ENCODE measurements at places on chromosomes 4 and X.

DNA sequence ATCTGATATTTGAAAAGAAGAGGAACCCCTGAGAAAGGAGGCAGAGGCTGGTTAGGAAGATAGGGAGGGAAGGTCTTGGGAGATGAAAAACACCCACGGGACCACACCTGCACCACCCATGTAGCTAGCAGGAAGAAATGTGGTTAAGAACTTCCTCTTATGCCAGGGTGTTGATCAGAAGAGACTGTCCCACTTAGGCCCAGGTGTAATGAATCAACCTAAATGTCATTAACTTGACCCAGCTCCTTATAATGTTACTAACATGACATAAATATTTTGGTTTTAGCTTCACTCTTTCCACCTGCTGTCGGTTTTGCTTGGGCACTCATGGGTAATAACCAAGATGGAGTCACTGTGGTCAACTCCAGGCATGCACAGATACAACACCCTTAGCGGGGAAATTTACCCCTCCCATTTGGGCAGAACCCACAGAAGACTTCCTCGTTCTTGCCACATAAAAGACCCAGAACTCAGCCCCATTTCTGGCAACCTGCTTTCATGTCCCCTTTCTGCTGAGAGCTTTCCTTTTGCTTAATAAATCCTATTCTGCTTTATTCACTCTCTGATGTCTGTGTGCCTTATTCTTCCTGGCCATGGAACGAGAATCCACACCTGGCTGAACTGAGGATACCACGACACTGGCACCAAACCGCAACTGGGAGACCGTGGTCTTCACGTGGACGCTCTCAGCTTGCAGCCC is 46.8 kb downstream of the ZNF141 start:
- H3K4me1 ChIP-seq: no peaks in the 10 kb centered on the region
- H3K36me3 ChIP-seq: peaks cover 32% of the 10 kb centered on the region

- no peaks in the 10 kb centered on the region for H3K27me3 ChIP-seq
- H3K36me3 ChIP-seq: peaks cover 49% of the 10 kb centered on the region
- DNase-seq: no peak
- no peaks in the 10 kb centered on the region for H3K4me1 ChIP-seq
Measured at GRCh38 chr4:2950221-2950989, 12.8 kb downstream of the NOP14 start.

DNA sequence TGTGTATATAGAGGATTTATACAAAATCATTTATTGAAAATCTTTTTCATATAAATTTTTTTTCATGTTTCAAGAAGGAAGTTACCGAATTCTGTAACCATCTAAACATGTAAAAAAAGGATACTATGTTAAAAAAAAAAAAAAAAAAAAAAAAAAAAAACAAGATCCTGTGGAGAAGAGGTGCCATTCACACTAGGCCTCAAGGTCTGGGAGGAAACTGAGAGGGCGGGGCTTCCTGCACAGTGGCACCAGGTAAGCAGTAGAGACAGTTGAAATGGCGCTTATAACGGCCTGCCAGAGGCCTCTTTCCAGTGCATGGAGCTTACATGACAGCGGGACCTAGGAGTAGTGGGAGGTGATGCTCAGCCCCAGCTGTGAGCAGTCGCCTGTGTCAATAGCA is 17.5 kb downstream of the TRAPPC2 start:
- no peak for DNase-seq
- peak overlapping the region; percentile 68 for H3K27ac ChIP-seq
- peaks cover 3% of the 10 kb centered on the region for H3K36me3 ChIP-seq
- H3K27me3 ChIP-seq: no peaks in the 10 kb centered on the region

DNA sequence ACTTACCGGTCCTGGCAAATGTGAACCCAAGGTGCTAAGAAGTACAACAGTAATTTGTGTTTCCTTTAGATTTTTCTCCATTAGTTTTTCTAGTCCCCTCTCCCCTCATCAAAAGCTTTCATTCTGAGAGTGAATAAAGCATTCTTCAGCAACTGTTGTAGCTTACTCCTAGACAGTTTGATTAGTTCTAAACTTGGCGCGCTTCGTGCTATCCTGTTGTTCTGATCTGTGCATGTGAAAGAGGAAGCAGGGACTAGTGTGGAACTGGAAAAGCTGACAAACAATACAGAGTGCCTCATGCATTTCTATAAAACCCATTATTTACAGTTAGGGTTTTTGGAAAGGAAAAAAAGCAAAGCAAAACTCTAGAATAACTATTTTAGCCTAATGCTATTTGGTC is 556.9 kb upstream of the SLIT2 start:
- H3K27me3 ChIP-seq: no peaks in the 10 kb centered on the region
- no peak overlapping the region for H3K4me3 ChIP-seq
- H3K27ac ChIP-seq: no peak overlapping the region
- peaks cover 37% of the 10 kb centered on the region for H3K4me1 ChIP-seq

- no peak overlapping the region for H3K4me3 ChIP-seq
- H3K4me1 ChIP-seq: no peaks in the 10 kb centered on the region
- no peaks in the 10 kb centered on the region for H3K36me3 ChIP-seq
- H3K27me3 ChIP-seq: no peaks in the 10 kb centered on the region
Measured at GRCh38 chrX:39935411-39936064, 162.2 kb downstream of the BCOR start.

DNA sequence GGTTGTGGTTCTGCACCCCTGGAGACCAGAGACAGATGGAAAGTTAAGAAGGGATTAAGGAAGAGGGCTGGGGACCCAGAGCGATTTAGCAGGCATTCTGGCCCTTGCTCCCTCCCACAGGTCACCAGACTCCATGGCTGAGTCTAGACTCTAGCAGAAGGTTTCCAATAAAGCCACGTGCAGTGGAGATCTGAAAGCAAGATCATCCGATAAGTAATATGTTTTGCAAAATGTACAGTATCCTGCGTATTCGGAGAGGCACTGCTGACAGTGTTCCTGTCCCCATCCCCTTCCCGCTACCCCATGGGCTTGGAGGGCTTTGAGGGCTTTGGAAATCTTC is 531 bp upstream of the GPRIN3 start:
- no peak for DNase-seq
- H3K27ac ChIP-seq: no peak overlapping the region
- H3K4me3 ChIP-seq: peak overlapping the region; percentile 72
- H3K36me3 ChIP-seq: no peaks in the 10 kb centered on the region

GRCh38 chr4:139839403-139840031 is 173.9 kb downstream of the MGST2 start:
- no peak for DNase-seq
- H3K27ac ChIP-seq: no peak overlapping the region

DNA sequence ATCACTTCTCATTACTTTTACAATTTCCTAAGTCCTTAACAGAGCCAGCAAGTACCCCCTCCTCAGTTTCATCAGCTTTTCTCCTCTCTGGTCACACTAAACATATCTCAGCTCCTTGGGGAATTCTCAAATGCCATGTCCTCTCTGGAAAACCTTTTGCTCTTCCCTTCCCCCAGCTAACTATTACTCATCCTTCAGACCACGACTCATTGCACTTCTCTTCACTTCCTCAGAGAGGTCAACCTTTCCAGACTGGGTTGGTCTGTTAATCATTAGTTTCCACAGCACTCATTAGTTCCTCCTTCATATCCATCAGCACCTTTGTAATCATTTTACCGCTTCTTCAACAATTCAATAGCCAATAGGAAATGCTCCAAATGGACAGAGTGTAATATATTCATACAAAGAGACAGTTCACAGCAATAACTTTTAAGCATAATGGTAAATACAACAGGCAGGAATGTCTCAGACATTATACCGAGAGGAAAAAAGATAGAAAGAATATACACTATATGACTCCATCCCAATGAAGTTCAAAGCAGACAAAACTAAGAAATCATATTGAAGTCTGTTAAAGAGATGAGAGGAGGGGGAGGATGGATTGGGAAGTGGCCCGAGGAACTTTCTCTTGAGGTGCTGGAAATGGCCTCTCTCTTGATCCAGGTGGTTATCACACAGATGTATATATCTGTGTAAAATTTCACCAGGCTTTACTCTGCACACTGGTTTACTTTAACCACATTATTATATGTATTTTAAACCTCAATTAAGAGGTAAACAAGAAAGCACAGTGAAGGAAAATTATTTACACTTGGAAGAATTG is 39.6 kb downstream of the DDX60L start:
- peaks cover 15% of the 10 kb centered on the region for H3K4me1 ChIP-seq
- H3K27me3 ChIP-seq: no peaks in the 10 kb centered on the region
- H3K36me3 ChIP-seq: peaks cover 1% of the 10 kb centered on the region
- DNase-seq: no peak
- H3K27ac ChIP-seq: peak overlapping the region; percentile 80

GRCh38 chr4:20271950-20272349 is 20.2 kb downstream of the SLIT2 start:
- no peak overlapping the region for H3K27ac ChIP-seq
- no peak for DNase-seq
- peaks cover 5% of the 10 kb centered on the region for H3K36me3 ChIP-seq
- peaks cover 4% of the 10 kb centered on the region for H3K4me1 ChIP-seq
- no peaks in the 10 kb centered on the region for H3K27me3 ChIP-seq

DNA sequence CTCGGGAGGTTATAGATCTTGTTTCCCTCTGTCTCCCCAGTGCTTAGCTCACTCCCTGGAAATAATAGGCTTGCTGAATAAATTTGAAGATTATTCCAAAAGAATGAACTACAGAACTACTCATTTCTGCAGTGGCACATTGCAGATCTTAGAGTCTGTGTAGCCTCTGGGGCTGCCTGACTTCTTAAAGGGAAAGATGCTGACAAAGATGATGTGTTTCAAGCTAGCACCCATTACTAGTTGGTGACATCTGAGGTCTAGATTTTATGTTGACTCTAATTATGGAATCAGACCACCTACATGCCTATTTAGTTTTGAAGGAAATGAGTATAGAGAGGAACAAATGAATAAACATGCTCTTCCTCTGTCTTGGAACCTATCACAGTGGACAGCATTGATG is 123.7 kb upstream of the KCNIP4 start:
- peaks cover 8% of the 10 kb centered on the region for H3K27me3 ChIP-seq
- no peaks in the 10 kb centered on the region for H3K36me3 ChIP-seq
- H3K27ac ChIP-seq: no peak overlapping the region

GRCh38 chr4:3418029-3418762 is 23.6 kb upstream of the HGFAC start:
- no peaks in the 10 kb centered on the region for H3K27me3 ChIP-seq
- DNase-seq: peak; percentile 77
- H3K4me3 ChIP-seq: no peak overlapping the region
- H3K4me1 ChIP-seq: no peaks in the 10 kb centered on the region

Data from chondrocyte (in vitro differentiated cells).